Sigmoid colon (tissue), 7 donors: ENCODE measurements at places on chromosomes 12 and 14. TPM values are rescaled to one million over a fixed set of nuclear protein-coding genes. Genes with fewer than 3 reads are reported as not detected.

DNA sequence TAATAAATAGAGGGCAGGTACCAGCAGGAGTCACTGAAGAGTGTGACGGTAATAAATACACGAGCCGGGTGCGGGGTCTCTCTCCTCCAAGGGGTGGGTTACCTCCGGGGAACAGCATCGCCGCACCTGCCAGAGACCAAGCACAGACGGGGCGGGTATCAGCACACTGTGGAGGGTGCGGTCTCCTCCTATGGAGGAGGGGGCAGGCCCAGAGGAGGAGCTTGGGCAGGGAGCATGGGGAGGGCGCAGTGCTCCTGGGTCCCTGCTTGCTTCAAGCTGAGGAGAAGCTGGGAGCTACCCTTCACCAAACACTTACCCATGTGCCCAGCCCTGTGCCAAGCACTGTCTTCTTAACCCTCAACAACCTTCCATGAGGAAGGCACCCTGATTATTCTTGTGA, 12.8 kb downstream of the PGF start:
- no peak for DNase-seq

- no peak for DNase-seq
Observed at GRCh38 chr14:69259527-69260189, at the start of gene GALNT16. GALNT16 (plus strand) TSS chr14:69260158; CDS start chr14:69260291, 133 bp downstream.

DNA sequence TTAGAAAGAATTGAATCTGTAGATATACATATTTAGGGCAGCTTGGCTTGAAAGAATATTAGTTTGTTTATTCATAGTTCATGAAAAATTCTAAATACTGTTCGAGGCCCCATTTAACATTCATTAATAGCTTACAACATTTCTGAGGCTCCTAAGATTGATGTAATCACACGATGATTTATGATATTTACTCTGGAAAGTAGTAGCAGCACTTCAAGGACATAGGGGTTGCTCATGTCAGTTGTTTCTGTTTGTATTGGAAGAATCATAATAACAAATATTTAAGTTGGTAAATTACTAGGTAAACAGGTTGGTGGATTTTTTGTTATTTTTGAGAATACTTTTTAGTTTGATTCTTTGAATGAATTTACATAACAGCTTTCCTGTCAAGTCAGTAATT, 30.4 kb downstream of the CAND1 start:
- no peak for DNase-seq

- no peak for DNase-seq
Observed at GRCh38 chr12:93624595-93625294, 52.3 kb downstream of the SOCS2 start.

GRCh38 chr14:20690848-20691640, 2.5 kb downstream of the ANG start:
- no peak for DNase-seq

GRCh38 chr12:2673966-2674810, 120.6 kb upstream of the FKBP4 start:
- DNase-seq: peak; percentile 52

DNA sequence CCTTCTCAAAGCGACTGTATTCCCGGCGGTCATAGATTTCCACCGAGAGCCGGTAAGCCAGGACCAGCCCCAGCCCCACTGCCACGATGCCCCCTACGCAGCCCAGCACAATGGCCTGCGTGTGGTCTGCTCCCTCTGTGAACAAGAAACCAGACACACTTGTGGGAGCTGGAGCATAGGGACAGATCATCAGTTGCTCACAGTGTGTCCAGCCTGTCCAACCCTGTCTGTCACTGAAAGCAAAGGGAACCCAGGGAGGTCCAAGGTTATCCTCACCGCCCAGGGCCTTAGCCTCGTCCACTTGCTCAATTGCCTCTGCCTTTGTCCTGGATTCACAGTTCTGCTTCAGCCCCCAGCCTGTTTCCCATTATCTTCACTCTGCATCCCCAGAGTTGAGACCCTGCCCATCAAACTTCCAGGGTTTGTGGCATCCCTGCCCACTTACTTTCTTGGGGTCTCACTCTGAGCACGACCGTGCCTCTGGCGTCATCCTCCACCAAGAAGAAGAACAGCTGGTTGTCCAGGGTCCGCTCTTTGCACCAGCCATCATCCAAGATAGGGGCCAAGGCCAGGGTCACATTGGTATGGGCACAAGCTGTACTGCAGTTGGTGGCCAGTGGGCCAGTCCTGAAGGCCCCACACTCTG, 11.3 kb upstream of the CSAD start:
- no peak for DNase-seq

Gene TCL1B
- not detected for total RNA-seq

Gene PAWR
- 35.8 TPM for total RNA-seq
